LHCN-M2 (cell line): ENCODE measurements at places on chromosomes 3 and 15.

DNA sequence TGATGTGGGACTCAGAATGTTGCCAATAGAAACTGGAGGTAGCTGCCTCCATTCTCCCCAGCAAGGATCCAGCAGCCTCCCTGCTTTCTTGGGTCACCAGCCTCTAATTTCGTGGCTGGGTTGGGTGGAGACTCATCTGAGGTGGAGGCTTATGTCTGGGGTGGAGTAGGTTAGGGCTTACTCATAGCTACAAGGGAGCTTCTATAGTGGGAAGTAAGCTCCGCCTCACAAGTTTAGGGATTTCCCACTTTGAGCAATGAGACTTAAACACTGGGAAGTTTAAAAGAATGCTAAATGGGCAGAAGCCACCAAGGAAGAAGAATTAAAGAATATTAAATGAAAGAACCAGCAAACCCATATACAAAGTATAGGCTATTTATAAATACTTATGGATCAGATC lies 63.8 kb downstream of the GJD2 start:
- DNase-seq = no peak

DNA sequence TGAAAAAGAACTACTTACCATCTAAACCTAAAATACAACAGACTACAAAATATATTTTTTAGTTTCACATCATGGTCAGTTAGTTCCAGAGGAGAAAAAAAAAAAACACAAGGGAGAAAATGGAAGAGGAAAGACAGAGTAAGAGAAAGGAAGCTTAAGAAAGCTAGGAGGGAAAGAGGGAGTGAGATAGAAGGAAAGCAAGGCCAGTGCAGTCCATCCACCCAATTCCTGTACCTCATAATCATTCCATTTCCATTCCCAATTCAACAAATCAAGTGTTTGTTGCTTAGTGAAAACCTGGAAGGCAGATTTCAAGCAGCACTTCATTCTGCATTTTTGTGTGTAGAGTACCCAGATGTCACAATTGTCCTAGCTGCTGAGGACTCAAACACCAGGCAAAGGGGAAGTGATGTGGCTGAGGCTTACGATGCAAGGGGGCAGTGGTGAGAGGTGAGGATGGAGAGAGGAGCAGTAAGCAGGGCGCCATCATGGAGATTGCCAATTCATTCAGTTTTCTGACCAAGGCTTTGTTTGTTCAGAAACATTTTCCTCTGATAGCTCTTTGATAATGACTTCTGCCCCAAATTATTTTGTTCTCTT lies 83.6 kb upstream of the GSK3B start:
- peak; percentile 42 for DNase-seq

GRCh38 chr3:131928593-131928992 lies 106.2 kb downstream of the CPNE4 start:
- no peak for DNase-seq

- no peak for DNase-seq
These were observed 33.4 kb upstream of the PLAAT1 start for GRCh38 chr3:193207290-193208273.

GRCh38 chr3:197458906-197459470 lies 96.8 kb downstream of the BDH1 start:
- no peak for DNase-seq

DNA sequence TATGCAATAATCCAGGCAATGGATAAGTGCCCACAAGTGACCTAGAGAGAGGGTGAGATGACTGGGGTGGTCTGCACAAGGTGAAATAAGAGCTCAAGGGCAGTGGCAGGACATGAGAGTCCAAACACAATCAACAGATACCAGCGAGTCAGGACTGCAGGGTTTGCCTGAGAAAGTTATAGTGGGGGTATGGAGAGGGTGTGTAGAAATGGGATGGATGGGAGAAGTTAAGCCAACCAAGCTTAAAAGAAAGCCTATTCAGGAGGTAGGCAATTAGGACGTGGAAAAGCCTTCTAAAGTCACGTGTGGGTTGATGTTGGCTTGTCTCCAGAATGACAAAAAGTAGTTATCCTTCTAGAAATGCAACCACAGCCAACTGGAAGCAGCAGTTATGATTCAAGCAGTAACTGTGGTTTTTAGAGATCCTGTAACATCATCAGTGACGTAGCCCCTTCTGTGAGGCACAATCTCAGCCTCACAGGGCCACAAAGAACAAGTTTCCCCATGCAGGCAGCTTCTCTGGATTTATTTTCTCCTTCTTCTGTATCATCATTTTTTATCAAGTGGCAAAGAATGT lies 56.1 kb downstream of the FAM174B start:
- DNase-seq = peak; percentile 90

- peak; percentile 86 for DNase-seq
These were observed 77.8 kb downstream of the WWTR1 start for GRCh38 chr3:149579838-149580542.

GRCh38 chr3:182979674-182980191 lies 605 bp downstream of the DCUN1D1 start:
- DNase-seq = peak; percentile 19

- no peak for DNase-seq
These were observed 155.6 kb downstream of the MEGF11 start for GRCh38 chr15:66098022-66098363.

- DNase-seq = no peak
These were observed 449.9 kb upstream of the NAALADL2 start for GRCh38 chr3:174409086-174409743.

DNA sequence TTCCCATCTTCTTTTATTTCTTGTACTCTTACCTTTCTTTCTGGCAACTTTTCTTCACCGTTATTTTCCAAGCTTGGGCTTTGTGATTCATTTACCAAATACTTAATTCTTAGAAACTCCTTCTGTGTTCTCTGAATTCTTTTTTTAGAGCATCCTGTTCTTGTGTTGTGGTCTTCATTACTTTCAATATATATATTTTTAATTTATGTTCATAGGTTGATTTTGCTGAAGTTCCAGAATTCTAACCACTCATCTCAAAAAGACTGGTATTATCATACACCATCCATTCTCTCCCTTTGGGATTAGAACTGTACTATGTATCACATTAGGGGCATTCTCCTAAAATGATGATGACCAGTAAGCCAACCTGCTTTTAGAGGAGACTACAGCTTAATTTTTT lies 362.3 kb upstream of the CBLB start:
- no peak for DNase-seq

DNA sequence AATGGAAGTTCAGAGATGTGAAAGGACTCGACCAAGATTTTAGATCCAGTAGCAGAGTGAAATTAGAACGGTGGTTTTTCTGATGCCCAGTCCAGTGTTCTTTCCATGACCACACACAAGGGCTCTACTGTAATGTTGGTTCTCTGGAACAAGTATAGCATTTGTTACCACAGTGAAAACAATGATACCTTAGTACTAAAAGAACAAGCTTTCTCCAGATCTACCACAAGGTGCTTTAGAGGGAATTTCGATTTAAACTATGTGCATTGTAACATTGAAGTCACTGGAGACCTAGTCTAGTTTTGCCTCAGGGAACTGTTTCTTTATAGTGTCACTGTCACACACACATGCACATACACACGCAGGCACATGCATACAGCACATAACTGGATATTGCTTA lies 12.8 kb upstream of the CCNL1 start:
- no peak for DNase-seq

DNA sequence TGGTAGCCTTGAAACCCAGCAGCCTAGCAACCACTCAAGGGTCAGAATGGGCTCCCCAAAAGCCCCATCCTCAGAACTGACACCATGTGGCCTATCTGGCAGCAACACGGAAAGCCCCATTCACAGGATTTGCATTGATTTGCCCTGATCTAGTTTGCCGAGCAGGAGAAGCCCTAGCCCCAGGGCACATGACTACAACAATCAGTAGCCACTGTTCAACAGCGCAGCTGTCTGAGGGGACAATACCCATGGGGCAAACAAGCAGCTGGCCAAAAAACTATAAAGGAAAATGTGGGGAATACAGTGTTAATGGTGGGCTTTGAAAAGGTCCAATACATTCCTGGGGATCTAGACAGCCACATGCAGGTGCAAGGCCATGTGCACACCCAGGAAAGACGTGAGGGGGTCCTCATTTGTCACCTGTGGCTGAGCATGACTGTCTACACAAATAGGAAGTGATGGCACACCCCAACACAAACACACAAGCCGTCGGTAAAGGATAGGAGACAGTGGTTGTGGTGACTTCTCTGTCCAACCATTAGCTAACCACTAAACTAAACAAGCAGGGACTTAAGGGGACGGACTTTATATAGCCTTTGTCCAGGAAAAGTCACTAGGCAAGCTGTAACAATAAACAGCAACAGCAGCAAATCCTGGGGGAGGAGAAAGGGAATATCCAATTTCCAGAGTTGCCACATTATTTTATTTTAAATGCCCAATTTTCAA lies 113.7 kb downstream of the LRIG1 start:
- peak; percentile 49 for DNase-seq

- no peak for DNase-seq
These were observed 34.7 kb downstream of the PIK3CA start for GRCh38 chr3:179182902-179183301.

DNA sequence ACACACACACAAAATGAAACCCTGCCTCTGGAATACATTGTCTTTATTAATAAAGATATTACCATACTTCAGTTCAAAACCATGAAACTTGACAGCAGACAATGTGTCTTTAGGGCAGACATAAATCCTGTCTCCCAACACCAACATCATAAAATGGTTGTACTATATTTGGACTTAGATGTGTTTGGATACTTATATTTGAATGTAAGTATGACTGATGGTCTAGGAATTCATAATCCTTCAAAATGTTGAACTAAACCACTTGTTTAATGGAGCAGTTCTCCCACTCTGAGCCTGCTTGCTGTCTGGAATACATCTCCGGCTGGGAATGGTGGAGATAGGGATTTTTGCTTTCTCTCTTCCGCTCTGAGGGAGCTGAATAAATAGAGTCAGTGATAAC lies 10.6 kb downstream of the FBN1 start:
- peak; percentile 42 for DNase-seq

DNA sequence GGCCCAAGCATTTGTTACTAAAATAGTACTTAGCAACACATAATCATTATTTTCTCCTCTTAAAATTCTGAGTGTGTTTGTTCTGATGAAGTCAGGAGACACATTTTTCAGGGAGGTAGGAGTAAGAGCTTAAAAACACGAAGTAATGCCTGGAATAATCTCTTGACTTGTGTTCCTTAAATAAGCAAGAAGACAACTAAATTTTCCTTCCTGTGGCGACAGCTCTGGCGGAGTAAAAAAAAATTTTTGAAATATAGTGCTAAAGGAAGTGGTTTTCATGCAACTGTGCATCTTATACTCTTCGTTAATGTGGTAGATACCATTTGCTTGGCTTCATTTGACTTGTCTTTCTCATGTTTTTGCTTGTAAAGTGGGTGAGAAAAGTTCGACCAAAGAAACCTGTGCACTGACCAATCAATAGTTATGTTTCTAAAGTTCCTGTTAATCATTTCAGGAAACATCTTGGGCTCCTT lies 11.1 kb upstream of the MBNL1 start:
- DNase-seq = no peak

GRCh38 chr15:52282418-52282817 lies 13.2 kb downstream of the MYO5C start:
- DNase-seq = no peak

GRCh38 chr3:59788133-59788532 lies 738.3 kb upstream of the CFAP20DC start:
- DNase-seq = no peak

DNA sequence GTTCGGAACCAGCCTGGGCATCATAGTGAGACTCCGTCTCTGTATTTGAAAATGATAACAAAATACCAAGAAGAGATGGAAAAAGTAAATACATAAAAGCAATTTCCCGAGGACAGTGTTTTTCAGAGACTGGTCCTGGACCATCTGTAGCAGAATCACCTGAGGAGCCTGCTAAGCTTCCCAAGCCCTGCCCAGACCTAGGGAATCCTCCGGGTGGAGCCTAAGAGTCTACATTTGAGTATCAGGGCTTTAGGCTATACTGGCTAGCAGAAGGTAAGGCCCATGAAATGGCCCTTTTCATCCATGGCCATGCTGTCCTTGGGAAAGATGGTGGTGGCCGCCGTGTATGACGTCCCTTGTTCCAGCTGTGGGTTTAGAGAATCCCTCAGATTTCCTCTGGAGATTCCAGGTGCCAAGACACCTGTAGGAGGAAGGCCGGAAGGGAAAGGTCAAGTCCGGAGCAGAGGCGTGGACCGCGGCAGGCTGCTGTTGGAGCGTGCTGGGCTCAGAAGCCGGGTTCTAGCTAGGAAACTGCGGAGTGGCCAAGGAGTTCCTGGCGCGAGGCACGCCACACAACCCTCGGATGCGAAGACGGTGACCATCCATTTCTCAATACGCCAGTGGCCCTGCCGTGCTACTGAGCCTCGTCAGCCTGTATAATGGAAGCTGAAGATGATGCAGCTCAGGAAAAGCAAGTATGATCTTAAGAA lies 50.9 kb downstream of the TMEM44 start:
- DNase-seq = no peak

DNA sequence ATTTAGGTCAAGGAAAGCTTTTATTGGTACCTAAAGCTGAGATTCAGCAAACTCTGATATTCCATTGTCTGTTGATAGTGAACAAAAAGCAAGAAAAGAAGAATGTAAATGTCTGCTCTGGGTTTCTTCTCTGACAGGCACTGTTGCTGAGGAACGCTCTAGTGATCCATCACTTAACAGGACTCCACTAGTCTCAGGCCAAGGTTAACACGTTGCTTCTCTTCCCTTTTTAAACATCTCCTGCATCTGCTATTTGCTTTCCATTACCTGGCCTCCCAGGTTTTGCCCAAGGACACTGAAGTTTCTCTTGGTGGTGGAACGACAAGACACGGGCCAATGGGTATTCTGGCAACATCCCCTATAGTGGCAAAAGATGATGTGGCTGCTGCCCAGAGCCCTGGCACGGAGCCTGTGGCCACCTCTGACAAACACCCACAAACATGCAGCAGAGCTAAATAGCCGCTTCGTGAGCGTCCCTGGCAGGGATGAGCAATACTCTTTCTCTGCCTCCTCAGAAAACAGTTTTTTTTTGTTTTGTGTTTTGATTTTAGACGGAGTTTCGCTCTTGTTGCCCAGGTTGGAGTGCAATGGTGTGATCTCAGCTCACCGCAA lies 97.8 kb upstream of the AKAP13 start:
- peak; percentile 76 for DNase-seq

DNA sequence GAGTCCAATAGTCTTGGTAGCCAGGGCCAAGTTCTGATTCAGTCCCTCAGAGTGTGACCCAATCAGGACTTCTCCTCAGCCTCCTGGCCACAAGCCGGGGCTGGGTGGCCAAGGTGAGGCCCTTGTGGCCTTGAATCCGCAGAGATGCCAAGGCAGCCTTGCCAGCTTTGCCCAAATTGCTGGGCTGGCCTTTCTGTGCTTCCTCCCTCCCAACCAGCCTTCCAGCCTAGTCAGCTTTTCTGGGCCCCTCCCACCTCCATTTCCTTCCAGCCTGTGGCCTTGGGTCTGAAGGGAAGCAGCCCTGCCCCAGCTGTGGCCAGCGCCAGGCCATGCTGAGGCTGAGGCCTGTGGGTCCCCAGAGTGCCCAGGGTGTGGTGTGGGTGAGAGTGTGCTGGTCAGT lies 34.3 kb upstream of the ANKDD1A start:
- DNase-seq = peak; percentile 58

DNA sequence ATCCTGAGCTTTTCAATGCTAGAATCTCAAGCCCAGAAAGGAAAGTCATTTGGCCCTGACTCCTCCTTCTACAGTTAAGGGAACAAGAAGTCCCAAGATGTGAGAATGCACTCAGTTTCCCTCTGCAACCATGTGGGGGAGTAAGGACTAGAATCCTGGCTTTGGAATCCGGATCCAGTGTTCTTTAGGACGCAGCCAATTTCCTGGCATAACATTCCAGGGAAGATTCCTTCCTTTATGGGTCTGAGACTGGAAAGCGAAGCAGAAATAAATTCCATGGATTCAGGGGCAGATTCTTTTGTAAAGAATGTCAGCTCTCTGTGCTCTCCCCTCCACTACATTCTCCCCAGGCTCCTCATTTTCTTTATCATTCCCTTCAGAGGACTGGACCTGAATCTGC lies 151.8 kb upstream of the SOX14 start:
- DNase-seq = no peak
